DND-41 (cell line): ENCODE measurements at places on chromosomes 1 and 21.

GRCh38 chr1:221343136-221343535 lies 398.8 kb downstream of the DUSP10 start:
- H3K4me1 ChIP-seq, result no peaks in the 10 kb centered on the region
- H3K27me3 ChIP-seq, result peaks cover 3% of the 10 kb centered on the region
- no peak overlapping the region for H3K27ac ChIP-seq
- no peaks in the 10 kb centered on the region for H3K36me3 ChIP-seq
- DNase-seq, result no peak
- H3K4me3 ChIP-seq, result no peak overlapping the region

DNA sequence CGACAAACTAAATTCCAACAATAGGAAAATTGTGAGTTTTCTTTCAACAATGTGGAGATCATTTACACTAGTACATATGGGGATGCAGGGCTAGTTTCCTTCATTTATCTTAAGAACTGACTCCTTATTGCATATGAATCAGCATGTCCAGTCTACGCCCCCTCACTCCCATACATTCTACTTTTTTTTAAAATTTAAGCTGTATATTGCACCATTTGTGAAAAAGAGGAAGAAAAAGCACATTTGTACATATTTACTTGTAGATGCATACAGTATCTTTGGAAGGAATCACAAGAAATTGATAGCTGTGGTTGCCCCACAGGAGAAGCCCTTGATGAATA lies 15.9 kb downstream of the VPS26C start:
- H3K27ac ChIP-seq, result no peak overlapping the region
- no peaks in the 10 kb centered on the region for H3K27me3 ChIP-seq
- DNase-seq, result no peak
- H3K36me3 ChIP-seq, result no peaks in the 10 kb centered on the region
- H3K4me3 ChIP-seq, result no peak overlapping the region

DNA sequence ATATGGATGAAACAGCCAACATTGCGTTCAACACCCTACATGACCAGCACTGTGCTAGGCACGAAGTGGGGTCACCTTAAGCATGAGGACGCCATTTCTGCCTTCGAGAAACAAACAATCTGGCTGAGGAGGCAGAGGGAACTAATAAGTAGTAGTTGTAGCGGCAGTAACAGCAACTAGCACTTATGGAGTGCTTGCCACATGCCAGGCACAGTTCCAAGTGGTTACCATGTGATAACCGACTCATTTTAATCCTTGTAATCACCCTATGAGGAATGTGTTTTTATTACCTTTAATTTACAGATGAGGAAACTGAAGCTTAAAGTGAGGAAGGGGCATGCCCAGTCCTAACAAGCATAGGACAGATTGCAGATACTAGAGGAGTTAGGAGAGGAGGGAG lies 33.7 kb downstream of the KCND3 start:
- no peak overlapping the region for H3K27ac ChIP-seq
- no peak overlapping the region for H3K4me3 ChIP-seq
- no peaks in the 10 kb centered on the region for H3K36me3 ChIP-seq
- H3K27me3 ChIP-seq, result peaks cover 4% of the 10 kb centered on the region
- no peak for DNase-seq

DNA sequence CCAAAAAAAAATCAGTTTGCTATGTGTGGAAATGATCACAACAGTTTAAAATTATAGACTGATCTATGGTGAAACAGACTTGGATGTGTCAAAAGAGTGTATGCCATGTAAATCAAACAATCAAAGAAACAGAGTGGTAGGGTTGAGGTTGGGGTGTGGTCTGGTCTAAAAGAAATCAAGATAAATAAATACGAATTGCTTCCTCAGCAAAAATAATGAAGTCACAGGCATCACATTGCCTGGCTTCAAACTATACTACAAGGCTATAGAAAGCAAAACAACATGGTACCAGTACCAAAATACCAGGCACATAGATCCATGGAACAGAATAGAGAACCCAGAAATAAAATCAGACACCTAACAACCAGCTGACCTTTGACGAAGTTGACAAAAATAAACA lies 1796.9 kb downstream of the NCAM2 start:
- H3K27ac ChIP-seq, result no peak overlapping the region
- H3K36me3 ChIP-seq, result no peaks in the 10 kb centered on the region
- peaks cover 17% of the 10 kb centered on the region for H3K4me1 ChIP-seq
- no peak overlapping the region for H3K4me3 ChIP-seq

DNA sequence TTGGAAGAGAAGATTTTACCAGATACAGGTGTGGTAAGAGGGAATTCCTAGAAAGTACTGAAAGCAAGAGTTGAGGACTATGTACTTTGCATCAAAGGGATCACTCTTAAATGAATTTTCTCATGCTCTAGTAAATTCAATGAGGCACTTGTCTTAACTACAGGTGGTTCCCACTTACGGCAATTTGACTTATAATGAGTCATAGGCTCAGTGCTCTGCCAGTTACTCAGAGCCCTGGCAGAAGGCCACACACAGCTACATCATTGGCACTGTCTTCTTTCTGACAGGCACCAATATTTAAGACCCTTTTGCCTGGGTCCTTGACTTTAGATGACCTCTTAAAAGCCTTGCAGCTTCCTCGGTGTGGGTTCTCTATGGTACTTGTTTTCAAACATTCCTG lies 15.9 kb upstream of the ADAMTS5 start:
- DNase-seq, result no peak
- no peak overlapping the region for H3K4me3 ChIP-seq
- no peaks in the 10 kb centered on the region for H3K36me3 ChIP-seq
- H3K4me1 ChIP-seq, result no peaks in the 10 kb centered on the region
- no peak overlapping the region for H3K27ac ChIP-seq
- no peaks in the 10 kb centered on the region for H3K27me3 ChIP-seq

GRCh38 chr1:220827445-220828178 lies 40.9 kb downstream of the MTARC1 start:
- H3K27ac ChIP-seq, result no peak overlapping the region
- no peak for DNase-seq
- H3K4me3 ChIP-seq, result no peak overlapping the region
- H3K27me3 ChIP-seq, result no peaks in the 10 kb centered on the region
- no peaks in the 10 kb centered on the region for H3K36me3 ChIP-seq

DNA sequence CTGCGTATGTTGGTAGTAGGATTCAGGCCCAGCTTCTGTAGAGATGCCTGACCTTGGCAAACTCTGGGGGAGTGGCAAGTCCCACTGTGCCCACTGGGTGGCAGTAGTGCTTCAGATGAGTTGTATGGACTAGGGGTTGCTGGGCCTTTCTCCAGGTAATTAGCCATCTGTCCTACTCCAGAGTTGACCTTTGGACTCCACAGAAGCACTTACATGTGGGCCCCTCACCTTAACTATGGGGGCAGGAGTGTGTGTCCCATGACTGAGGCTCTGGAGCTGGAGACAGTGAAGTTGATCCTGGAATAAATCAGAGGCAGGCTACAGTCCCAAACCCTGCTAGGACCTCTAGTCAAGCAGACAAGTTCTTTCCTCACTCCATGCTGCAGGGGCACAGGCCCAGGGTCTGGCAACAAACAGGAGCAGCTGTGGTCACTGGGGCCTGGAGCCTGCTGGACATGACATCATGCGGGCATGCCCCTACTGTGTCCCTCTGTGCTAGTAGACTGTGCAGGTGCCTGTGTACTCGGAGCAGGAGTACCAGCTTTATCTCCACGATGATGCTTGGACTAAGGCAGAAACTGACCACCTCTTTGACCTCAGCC lies 4.6 kb downstream of the DMAP1 start:
- peak; percentile 77 for DNase-seq
- peaks cover 21% of the 10 kb centered on the region for H3K4me1 ChIP-seq
- no peaks in the 10 kb centered on the region for H3K27me3 ChIP-seq
- H3K36me3 ChIP-seq, result peaks cover 83% of the 10 kb centered on the region
- no peak overlapping the region for H3K4me3 ChIP-seq
- H3K27ac ChIP-seq, result no peak overlapping the region

DNA sequence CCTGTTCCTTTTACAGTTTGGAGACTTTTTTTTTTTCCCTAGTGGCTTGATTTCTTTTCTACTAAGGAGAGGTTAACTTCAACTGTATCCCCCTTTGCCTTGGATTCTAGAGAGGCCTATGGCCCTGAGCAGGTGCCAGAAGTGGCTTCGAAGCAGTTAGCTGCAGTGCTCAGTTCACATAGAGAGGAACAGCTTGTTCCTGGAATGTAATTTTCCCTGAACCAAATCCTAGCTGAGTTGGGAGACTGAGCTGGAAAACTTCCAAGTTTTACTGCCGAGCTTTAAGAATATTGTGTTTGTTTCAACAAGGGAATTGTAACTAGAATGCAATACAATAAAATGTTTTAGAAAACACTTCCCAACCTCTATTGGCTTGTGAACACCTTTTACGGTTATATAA lies 17.5 kb downstream of the RD3 start:
- no peak overlapping the region for H3K27ac ChIP-seq
- H3K4me3 ChIP-seq, result no peak overlapping the region

DNA sequence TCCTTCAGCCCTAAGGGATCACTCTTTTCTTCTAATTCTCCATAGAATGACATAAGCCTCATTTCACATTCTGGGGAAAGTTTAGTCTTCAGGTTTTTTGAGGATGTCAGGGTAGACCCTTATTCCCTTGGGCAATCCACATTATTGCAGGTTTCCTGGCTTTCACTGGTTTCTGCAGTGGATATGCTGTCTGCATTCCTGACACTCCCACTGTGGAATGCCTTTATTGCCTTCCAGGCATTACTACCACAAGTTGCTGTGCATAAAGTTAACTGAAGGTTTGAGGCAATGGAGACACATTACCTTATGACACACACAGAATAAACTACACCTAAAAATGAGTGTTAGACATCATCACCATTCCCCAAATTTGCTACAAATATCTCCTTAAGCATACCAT lies 12.7 kb downstream of the FASLG start:
- H3K4me1 ChIP-seq, result peaks cover 60% of the 10 kb centered on the region
- no peaks in the 10 kb centered on the region for H3K36me3 ChIP-seq
- no peaks in the 10 kb centered on the region for H3K27me3 ChIP-seq
- DNase-seq, result no peak
- H3K27ac ChIP-seq, result 0 out of 2 replicates have a peak overlapping the region, but pooled peaks have one; percentile 31

GRCh38 chr1:165376041-165376810 lies 19.7 kb upstream of the LMX1A start:
- H3K27ac ChIP-seq, result no peak overlapping the region
- no peak for DNase-seq
- peaks cover 61% of the 10 kb centered on the region for H3K27me3 ChIP-seq
- H3K4me3 ChIP-seq, result no peak overlapping the region
- no peaks in the 10 kb centered on the region for H3K4me1 ChIP-seq

DNA sequence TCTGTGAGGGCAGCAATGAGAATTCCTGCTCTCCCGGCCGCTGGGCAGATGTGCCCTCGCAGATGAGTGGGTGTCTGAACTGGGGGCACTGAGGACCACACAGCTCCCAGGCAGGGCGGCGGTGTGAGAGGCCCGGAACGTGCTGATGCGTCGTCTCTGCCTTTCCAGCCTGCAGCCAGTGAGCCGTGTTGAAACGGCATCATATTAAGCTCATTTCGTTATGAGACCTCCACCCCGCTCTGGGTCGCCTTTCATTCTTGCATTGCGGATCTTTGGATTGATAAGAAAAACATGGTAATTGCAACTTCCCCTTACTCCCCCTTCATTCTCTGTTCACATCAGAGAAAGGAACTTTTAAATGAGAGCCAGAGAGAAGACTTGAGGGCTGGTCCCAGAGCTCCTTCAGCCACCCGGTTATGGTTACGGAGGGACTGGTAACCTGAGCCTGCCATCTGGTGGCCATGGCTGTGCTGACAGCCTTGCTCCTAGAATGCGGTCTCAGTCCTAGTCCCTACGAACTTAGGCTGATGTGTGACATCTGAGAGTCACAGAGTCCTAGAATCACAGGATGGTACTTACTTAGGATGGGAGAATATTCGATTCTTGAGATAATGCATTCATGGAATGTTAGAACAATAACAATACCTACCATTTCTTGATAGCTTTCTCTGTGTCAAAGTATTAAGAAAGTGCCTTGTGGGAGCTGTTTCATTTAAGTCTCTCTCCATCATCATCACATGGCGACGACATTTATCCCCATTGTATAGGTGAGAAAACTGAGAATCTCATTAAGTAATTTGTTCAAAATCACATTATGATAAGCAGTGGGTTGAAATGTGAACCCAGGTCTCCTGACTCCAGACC lies 271.0 kb downstream of the TRABD2B start:
- no peaks in the 10 kb centered on the region for H3K36me3 ChIP-seq
- H3K4me1 ChIP-seq, result no peaks in the 10 kb centered on the region
- peaks cover 12% of the 10 kb centered on the region for H3K27me3 ChIP-seq
- H3K27ac ChIP-seq, result no peak overlapping the region

GRCh38 chr1:87720561-87720960 lies 391.9 kb downstream of the LMO4 start:
- no peak for DNase-seq
- H3K4me1 ChIP-seq, result no peaks in the 10 kb centered on the region
- H3K27ac ChIP-seq, result no peak overlapping the region

- H3K36me3 ChIP-seq, result no peaks in the 10 kb centered on the region
- no peak overlapping the region for H3K27ac ChIP-seq
- H3K27me3 ChIP-seq, result no peaks in the 10 kb centered on the region
- no peak for DNase-seq
Observed at GRCh38 chr1:56148326-56149193, 430.8 kb downstream of the PLPP3 start.

- no peaks in the 10 kb centered on the region for H3K27me3 ChIP-seq
- H3K4me3 ChIP-seq, result no peak overlapping the region
- no peaks in the 10 kb centered on the region for H3K36me3 ChIP-seq
- DNase-seq, result no peak
- no peaks in the 10 kb centered on the region for H3K4me1 ChIP-seq
Observed at GRCh38 chr21:19197950-19198349, 794.4 kb upstream of the TMPRSS15 start.

DNA sequence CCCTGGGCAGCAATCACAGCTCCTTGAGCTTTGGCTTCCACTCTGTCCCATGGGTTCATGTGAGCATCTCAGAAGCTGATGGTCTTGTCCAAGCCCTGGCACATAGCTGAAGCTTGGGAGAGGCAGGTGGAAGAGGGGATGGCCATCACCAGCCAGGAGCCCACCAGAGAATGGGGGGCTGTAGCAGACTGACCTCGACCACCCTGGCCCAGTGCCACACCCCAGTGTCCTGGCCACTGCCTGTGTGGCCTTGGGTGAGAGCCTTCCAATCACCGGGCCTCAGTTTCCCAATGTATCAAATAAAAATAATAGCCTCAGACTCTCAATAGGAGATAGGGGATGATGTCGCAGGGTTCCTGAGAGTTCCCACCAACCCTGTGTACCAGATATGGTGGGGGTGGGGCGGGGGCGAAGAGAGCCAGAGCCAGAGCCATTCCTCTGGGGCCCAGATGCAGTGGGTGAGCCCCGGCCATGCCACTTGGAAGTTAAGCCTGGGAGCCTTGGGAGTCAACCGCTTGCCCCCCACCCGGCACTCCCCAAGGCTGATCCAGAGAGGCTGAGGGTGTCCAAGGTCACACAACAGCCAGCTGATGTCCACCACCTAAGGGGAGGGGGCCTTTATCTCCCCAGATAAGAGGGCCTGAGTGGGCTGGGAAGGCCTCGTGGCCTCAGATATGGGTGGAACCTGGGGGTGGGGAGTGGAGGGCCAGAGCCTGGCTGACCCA lies 9.3 kb upstream of the EDN2 start:
- H3K27ac ChIP-seq, result no peak overlapping the region
- no peak for DNase-seq
- no peak overlapping the region for H3K4me3 ChIP-seq
- no peaks in the 10 kb centered on the region for H3K4me1 ChIP-seq
- H3K36me3 ChIP-seq, result no peaks in the 10 kb centered on the region

- no peaks in the 10 kb centered on the region for H3K36me3 ChIP-seq
- H3K4me3 ChIP-seq, result no peak overlapping the region
- H3K27me3 ChIP-seq, result no peaks in the 10 kb centered on the region
- H3K27ac ChIP-seq, result no peak overlapping the region
- peaks cover 34% of the 10 kb centered on the region for H3K4me1 ChIP-seq
Observed at GRCh38 chr1:14371771-14372497, 226.6 kb upstream of the KAZN start.
